Ecto neural progenitor cell (in vitro differentiated cells): ENCODE measurements at places on chromosomes 5 and 9.

DNA sequence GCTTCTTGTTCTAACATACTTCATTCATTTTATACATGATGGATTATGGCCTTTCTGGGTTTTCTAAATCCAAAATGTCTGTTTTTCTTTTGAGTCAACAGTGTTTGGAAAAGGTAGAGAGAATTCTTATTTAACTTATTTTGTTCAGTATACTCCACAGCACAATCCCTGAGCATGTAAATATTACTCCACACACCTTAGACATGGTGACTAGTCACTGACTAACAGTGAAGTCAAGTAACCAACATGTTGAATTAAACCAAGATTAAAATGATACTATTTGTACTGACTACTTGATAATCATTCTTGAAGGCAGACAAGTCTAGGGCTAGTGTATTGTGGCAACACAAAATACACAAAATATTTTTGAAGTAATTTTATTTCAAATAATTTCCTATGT lies 55.0 kb downstream of the HAPLN1 start:
- no peak for DNase-seq

DNA sequence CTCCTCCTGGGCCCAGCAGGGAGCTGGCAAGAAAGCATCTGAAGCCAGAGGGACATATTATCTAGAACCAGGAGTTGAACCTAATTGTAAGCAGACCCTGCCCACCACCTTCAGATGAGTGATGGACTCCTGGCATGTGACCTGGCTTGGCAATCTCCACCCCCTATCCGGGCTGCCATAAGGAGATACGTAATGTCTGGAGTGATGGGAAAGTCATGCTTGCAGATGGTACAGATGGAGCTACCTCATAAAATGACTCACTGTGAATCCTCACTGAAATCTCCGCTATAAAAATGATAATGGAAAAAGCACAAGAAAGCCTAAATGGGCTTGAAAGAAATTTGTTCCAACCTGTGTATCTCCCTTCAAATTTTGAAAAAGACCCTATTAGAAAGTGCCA lies 157.5 kb downstream of the DMRT2 start:
- DNase-seq, result no peak

DNA sequence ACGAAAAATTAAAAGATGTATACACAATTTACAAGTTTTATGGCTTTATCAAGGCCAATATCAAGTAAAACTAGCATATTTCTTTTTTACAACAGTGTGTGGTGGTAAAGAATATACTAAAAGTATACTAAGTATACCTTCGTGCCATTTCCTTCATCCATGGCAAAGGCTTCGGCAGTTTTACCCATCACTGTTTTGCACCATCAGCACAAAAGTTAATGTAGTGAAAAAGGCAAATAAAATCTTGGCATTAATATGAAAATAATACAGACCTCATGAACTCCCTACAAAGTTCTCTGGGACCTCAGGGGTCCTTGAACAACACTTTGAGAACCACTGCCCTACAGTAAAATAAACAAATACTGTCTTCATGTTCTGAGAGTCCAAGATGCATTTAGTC lies 312.3 kb upstream of the NREP start:
- no peak for DNase-seq

- DNase-seq, result no peak
Observed at GRCh38 chr9:3007326-3007725, 163.4 kb upstream of the PUM3 start.

- no peak for DNase-seq
Observed at GRCh38 chr5:54676481-54677340, 159.2 kb downstream of the SNX18 start.

GRCh38 chr5:93805616-93806379 lies 64.4 kb upstream of the POU5F2 start:
- DNase-seq, result no peak

DNA sequence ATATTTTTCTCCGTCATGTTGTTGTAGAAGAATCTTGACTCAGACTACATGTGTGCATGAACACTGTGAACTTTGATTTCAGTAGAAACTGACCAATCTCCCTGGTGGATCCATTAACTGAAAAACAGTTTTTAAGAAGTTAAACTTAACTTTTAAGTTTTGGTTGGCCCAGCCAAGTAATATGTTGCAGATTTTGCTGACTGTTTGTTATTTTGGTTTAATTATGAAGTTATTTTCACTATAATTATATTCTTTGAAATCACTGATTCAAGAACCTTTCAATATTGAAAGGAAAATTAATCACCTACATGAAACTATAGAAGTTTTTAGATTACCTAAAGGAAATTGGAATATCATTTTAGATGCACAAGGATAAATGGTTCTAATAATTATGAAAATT lies 373.6 kb upstream of the COX7C start:
- DNase-seq, result no peak

DNA sequence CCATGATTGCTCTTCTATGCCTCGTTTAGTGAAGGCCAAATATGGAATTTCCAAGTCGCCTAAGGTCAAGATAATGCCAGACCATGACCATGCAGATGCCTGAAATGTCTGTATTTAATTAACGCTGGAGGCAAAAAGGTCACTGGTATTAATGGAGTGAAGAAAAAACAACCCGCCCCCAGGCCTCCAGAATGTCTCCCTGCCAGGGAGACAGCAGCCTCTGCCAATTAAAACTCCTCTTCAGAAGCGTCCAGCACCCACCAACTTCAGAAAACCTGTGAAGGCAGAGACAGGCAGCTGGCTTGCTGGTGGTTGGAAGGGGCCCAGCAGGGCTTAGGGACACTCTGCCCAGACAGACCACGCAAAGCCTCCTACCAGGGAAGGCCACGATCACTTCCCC lies 94.4 kb downstream of the VAV2 start:
- no peak for DNase-seq

GRCh38 chr9:127162864-127163365 lies 40.5 kb upstream of the ANGPTL2 start:
- no peak for DNase-seq

GRCh38 chr5:104372376-104372775 lies 809.8 kb upstream of the NUDT12 start:
- no peak for DNase-seq

GRCh38 chr5:80238778-80239679 lies 16.8 kb downstream of the SERINC5 start:
- DNase-seq, result no peak

DNA sequence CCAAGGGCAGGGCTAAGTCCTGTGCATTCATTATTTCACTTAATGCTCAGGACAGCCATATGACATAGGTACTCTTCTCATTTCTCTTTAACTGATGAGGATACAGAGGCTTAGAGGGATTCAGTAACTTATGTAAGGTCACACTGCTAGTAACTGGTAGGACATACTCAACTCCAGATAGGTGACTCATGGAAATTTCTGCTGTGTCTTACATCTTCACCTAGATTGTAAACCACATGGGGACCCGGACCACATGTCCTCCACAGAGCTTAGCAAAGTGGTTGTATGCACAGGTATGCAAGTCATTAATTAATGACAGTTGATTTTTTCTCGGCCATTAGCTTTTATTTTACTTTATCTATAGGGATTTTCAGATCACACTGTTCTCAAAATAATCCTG lies 29.3 kb downstream of the SLC1A1 start:
- no peak for DNase-seq

GRCh38 chr5:110264661-110265060 lies 461.8 kb downstream of the TMEM232 start:
- DNase-seq, result no peak

DNA sequence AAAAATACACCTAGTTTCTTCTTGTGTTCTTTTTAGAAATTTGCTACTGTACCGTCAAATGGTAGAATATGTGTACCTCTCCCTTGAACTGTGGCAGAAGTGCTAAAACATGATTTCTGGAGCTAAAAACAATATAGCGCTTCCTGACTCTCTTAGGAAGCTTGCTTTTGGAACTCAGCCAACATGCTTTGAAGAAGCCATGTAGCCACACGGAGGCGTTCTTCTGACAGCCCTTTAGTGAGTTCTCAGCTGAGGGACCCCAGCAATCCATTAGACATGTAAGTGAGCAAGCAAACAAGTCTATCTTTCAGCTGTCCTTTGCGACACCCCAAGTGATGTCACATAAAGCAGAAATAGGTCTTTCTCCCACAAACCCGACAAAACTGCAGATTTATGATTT lies 917.0 kb downstream of the CDH9 start:
- DNase-seq, result peak; percentile 47

DNA sequence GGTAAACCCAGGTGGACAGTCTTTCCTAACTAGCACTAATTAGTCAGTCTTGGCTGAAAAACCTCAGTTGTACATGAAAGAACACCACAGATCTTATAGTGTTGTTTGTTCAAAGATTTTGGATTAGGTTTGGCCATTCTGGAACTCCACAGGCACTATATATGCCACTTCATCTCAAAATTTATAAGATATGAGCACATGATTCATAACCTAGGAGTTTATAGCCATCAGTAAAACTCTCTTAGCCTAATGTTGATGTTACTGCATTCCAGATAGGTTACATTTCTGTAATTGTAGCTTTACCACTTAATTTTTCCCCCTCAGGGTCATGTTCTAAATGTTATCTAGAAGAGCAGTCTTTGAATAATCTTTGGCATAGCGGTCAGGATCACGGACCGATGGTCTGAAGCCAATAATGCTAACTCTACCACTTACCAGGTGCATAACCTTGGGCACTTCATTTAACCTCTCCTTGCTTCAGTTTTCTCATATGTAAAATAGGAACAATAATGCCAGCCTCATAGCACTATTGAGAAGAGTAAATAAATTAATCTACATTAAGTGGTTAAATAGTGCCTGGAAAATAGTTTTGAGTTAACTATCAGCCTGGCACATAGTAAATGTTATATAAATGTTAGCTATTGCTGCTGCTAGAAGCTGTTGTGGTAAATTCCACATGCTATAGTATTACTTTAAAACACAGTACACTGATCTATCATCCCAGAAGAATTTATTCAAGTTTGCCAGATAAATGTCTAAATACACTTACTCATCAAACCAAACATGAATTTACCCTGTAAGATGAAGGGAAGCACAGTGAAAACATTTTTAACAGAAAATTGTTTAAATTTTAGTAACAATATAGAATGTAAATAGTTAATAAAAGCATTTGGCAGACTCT lies 743.9 kb downstream of the NR2F1-AS1 start:
- DNase-seq, result no peak

DNA sequence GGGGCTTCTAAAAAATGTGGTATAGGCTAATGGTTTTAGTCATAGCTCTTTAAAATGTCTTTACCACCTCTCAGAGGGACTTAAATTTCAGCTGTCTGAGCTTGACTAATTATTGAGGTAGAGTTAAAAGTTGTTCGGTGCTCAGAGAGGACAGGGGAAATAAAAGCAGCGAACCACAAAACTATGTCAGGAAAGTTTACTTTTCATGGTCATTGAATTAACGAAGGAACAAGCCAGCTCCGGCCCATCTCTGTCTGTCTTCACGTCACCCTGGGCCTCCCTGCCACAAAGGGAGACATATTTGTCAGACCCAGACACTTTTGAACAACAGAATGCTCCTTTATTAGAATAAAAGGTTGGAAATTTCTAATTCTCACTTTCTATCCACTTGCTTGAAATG lies 98.8 kb upstream of the EFNA5 start:
- no peak for DNase-seq

GRCh38 chr5:134003064-134003816 lies 1.5 kb downstream of the VDAC1 start:
- DNase-seq, result no peak

DNA sequence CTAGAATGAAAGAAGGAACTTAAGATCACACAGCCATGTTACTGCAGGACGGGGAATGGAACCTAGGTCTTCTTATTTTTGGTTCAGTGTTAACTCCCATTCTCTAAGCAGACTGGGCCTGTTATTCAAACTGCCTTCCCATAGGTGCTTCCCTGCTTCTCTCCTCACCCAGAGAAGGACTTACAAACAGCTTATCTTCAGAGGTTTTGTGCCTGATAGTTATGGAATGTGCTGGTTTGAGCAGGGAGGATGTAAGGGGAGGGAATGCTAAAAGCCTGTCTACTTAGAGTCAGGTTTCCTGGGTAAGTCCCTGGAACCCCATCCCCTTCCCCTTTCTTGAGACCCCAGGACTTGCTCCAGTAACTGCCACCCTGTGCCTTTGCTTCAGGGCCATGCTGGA lies 4.2 kb upstream of the PSMD5 start:
- DNase-seq, result no peak

GRCh38 chr5:177988989-177989625 lies 6.9 kb downstream of the PROP1 start:
- no peak for DNase-seq

- DNase-seq, result no peak
Observed at GRCh38 chr5:67652201-67652600, 455.6 kb upstream of the CD180 start.

- no peak for DNase-seq
Observed at GRCh38 chr5:123929055-123929474, 417.1 kb downstream of the CSNK1G3 start.

DNA sequence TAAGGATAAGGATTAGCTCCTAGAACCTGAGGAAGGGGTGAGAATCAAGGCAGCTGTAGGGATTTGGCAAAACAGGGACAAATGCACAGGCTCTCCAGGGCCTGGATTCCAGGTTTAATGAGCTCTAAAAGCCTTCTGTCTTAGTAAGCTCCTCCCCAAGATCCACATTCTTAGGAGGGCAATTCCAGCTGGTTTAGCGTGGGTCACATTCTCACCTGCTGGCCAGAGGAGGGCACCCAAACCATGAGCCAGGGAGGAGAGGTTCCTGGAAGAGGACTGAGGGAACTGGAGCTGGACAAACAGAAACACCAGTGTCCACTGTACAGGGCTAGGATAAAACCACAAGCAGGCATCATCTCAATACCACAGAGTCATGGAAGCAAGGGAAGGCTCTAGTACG lies 480.0 kb downstream of the CCDC171 start:
- no peak for DNase-seq

GRCh38 chr9:127516835-127517607 lies 65.7 kb downstream of the LRSAM1 start:
- no peak for DNase-seq

DNA sequence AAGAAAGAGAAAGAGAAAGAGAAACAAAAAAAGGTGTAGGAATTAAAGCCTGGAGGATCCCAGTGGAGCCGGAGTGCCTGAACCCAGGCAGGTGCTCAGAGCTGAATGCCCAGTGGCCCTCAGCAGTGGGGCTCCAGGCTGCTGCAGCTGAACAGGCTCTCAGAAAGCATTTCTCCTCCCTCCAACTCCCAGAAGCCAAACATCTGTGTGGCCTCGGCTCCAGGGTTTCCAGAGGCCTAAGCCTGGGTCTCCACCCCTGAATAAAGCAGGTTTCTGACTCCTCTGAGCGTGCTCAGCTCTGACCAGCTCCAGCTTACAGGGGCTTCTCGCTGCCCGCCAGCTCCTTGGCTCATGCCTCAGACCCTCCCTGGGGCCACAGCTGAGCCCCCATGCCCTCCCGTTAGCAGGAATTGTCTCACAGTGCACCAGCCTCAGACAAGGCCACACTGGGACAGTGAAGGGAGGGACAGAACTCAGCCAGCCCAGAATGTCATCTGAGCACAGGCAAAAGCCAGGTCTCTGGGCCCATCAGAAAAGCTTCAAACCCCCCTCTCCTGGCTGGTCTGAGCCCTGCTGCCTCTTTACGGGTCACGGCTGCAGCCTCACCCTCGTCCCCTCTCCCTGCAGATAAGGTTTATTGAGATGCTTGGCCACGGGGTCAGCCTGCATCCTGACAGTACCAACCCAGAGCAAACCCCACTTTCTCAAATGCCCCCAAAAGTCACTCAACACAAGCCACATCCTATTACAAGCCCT lies 114.4 kb upstream of the PPP1R26 start:
- peak; percentile 57 for DNase-seq
